ENCODE measurements at places on chromosomes 11 and 22.

- no peak for DNase-seq
Measured at GRCh38 chr22:24107661-24108060, 73.6 kb upstream of the SUSD2 start.

- DNase-seq: no peak
Measured at GRCh38 chr22:37269936-37270678, 12.2 kb upstream of the CYTH4 start.

DNA sequence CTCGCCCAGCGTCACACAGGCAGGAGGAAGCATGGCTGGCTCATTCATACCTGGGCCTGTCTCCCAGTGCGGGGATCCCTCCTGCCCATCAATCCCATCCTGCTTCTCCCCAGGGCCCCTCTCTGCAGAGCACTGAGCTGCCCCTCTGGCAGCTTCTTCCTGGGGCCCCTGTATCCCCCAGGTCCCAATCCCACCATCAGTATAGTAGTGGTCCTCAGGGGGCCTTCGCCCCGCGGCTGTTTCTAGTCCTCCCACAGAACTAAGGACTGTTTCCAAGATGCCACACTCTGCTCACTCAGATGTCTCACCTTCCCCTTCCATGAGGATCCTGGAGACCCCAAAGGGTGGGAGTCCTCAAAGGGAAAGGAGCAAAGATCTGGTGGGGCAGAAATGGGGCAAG, 97.6 kb downstream of the PDE2A start:
- no peak for DNase-seq

DNA sequence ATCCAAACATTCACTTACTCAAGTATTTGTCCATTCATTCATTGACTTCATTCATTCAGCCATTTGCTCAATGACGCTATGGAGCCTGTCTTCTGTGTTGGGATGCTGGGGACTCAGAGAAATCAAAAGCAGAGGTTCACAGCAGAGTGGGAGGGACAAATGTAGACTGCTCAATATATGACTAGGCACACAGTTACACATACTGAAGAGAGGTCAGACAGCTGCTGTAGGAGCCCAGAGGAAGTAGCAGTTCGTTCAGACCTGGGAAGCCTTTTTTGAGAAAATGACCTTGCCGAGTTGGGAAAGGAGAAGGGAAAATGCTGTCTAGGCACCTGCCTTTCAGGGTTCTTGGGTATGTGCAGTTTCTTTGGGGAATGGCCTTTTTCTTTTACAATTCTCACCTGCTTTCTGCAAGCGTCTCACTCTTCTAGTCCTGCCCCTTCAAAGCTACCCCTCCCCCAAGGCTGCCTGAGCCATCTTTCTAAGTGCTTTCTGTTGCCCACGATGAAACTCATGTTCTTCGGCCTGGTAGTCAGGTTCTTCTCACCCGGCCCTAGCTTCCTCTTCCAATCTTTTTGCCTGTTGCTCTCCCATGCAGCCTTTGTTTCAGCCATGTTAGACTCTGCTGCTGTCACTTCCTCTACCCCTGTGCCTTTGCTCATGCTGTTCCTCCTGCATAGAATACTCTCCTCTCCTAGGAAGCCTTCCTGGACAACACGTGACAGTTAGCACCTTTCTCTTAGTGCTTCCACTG, 4.2 kb upstream of the UVRAG start:
- DNase-seq: no peak

GRCh38 chr11:3894128-3894731, 38.8 kb downstream of the STIM1 start:
- peak; percentile 84 for DNase-seq

GRCh38 chr11:27678242-27678641, 22.0 kb downstream of the BDNF start:
- no peak for DNase-seq

All from activated B cell treated with CpG ODN at 0.5 μM for 24 hours (primary cell).